ENCODE measurements at places on chromosomes 6 and 20.

- no peak for DNase-seq
Observed at GRCh38 chr20:60258255-60258863, 300.1 kb downstream of the CDH26 start.

DNA sequence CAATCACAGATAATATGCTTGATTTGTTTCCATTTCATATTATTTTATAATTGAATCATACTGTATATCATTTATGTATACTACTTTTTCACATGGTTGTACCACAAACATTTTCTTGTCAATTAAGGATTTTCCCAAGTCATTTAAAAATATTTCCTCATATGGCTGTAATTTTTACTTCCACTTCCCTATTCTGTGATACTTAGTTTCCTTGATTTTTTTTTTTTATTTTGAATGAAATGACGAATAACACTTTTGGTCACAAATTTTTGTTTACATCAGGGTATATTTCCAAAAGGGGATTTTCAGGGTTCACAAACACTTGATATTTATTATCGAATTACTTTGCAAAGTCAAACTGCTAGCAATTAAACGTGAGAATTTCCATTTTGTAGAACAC lies 515.6 kb downstream of the KIF16B start:
- DNase-seq: no peak

DNA sequence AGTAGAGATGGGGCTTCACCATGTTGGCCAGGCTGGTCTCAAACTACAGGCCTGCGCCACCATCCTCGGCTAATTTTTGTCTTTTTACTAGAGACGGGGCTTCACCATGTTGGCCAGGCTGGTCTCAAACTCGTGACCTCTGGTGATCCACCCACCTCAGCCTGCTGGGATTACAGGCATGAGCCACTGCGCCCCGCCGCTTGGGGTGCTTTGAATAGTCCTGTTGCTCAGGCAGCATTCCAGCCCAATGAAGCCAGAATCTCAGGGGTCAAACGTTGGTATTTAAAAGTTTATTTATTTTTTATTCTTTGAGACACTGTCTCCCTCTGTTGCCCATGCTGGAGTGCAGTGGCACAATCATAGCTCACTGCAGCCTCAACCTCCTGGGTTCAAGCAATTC lies 11.3 kb downstream of the MOCS3 start:
- no peak for DNase-seq

- DNase-seq: no peak
Observed at GRCh38 chr20:61404303-61404702, 152.2 kb downstream of the CDH4 start.

GRCh38 chr6:102085257-102085656 lies 691.7 kb downstream of the GRIK2 start:
- no peak for DNase-seq

- DNase-seq: no peak
Observed at GRCh38 chr6:7147051-7147671, 39.4 kb downstream of the RREB1 start.

DNA sequence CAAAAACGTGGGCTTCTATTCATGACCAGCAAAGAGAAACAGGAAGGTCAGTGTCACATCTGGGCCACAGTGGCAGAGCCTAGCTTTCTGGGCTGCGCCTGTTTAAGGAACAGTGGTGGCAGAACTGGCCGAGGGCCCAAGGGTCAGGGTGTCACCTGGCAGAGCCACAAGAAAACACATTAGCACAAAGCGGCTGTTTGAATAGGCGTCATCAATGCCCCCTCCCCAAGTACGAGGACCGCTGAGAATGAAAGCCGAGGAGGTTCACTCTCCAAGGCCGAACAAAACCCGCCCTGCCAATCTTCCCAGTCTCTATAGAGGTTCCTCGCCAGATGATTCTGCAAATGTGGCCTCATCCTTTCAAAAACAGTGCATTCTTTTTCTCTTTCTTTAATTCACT lies 125.2 kb upstream of the TRAF3IP2 start:
- DNase-seq: peak; percentile 24

- no peak for DNase-seq
Observed at GRCh38 chr6:150038202-150039062, 13.1 kb upstream of the RAET1L start.

GRCh38 chr6:71727632-71728294 lies 158.6 kb upstream of the RIMS1 start:
- no peak for DNase-seq

- DNase-seq: no peak
Observed at GRCh38 chr6:77715588-77715987, 62.7 kb downstream of the MEI4 start.

GRCh38 chr6:148309301-148309700 lies 33.3 kb upstream of the SASH1 start:
- no peak for DNase-seq

- DNase-seq: no peak
Observed at GRCh38 chr6:153150371-153150751, 19.3 kb upstream of the RGS17 start.

DNA sequence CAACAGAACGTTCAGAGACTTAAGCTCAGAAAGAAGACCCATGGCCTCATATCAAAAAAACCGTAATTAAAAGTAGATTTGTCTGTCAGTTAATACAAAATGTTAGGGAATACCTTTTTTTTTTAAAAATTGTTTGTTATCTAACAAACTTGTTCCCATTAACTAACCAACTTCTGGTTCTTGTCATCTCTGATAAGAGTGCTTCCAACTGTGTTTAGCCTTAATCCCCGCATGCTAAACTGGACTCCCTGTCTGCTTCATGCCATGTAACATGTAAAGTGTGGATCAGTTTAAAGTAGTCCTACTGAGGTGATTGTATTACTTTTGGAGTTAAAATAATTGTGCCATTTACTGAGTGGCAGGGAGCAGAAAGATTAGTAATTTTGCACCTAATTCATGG lies 6.3 kb downstream of the JARID2 start:
- no peak for DNase-seq

- DNase-seq: peak; percentile 73
Observed at GRCh38 chr6:19880066-19880465, 42.9 kb downstream of the ID4 start.

- no peak for DNase-seq
Observed at GRCh38 chr6:24959319-24959718, 23.6 kb upstream of the RIPOR2 start.

- no peak for DNase-seq
Observed at GRCh38 chr6:14450133-14450504, 332.5 kb downstream of the CD83 start.

DNA sequence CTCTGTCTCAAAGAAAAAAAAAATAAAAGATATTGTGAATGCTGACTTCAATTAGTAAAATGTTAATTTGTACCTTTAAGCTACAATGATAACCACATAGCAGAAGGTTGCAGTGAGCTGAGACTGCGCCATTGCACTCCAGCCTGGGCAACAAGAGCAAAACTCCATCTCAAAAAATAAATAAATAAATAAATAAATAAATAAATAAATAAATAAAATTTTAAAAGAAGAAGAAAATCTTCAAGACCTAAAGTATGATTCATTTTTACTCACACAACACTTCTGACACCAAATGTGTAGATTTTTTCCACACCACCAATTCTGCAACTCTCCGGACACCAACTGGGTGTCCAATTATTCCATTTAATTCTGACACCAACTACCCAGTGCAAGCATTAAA lies 28.8 kb upstream of the MBOAT1 start:
- DNase-seq: no peak

- no peak for DNase-seq
Observed at GRCh38 chr20:57219071-57219677, 47.3 kb downstream of the BMP7 start.

DNA sequence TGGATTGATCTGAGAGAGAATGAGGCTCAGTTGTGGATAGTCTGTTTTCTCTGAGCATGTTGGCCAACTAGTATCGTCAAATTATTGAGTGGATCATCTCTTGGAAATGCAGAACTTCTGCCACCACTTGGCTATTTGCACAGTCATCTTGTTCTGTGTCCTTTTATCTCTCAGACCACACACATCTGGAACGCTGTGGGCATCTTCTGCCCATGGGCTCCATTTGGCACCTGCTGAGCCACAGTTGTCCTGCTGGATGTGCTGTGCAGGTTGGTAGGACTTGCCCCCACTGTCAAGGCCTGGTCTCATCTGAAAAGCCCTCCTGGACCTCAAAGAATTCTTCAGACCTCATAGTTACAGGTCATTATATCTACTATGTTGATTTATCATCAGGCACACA lies 16.7 kb upstream of the C20orf144 start:
- DNase-seq: no peak

GRCh38 chr6:1328129-1328800 lies 16.4 kb downstream of the FOXQ1 start:
- DNase-seq: no peak

GRCh38 chr6:43977404-43978111 lies 149.7 kb downstream of the MRPL14 start:
- DNase-seq: no peak

DNA sequence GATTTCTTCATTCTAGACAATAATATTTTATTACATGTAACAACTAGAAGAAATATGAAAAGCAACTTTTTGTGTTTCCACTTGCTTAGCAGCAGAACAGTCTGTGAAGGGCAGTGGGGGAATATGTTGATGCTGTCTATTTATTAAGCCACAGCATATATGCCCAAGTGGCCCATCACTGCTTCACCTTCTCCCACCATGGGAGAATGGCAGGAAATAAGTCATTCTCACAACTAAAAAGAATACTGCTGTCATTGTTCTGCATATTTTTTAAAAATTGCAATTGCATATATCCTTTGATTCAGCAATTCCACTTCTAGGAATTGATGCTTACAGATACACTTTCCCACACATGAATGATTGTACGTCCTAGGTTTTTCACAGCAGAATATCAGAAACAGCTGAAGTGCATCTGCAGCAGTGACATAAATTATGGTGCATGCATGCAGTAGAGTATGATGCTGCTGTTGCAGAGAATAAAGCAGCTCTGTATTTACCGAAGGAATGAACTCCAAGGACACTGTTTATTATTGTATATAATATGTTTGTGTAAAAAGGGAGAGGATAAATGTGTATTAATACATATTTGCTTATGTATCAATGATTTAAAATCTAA lies 26.8 kb downstream of the KIF3B start:
- DNase-seq: no peak

DNA sequence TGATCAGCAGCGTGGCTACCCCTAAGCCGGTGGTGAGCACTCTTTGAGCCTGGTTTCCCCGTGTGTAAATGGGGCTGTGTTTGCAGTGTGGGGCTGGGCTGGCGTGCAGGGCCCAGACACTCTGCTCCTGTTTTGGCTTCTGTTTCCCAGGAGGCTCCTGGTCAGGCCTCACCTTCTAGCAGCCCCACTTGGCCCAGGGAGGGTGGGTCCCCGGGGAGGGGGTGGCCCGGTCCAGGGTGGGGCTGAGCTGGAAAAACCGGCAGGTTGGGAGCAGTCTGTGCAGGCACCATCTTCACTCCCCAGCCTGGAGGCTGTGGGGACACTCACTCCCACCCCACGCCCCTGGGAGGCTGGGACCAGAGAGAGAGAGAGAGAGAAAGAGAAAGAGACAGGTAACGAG lies 25.3 kb downstream of the CEBPB start:
- DNase-seq: no peak

DNA sequence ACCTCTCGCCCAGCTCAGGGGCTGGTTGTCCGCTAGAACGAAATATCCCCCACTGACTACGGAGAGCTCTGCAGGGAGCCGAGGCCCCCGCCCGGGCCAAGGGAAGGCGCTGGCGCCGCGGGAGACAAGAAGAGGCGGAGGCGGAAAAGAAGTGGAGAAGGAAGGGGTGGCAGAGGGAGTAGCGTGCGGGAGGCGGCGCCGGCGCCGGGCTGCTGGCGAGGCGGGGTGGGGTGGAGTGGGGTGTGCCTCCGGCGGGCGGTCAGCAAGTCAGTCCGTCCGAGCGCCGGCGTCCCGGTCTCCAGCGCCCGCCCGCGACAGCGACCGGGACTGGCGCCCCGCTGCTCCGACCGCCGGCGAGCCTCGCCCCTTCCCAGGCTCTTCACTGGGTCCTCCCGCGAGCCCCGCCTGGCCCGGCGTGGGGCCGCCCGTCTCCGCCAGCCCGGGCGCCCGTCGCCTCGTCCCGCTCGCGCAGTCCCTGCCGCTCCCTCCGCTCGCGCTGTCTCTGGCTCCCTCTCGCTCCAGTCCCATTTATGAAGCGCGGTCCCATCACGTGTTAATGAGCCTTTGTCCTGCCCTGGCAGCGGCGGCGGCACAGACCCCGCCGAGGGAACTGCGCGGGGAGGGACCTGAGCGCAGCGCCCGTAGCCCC lies at the start of gene CNR1:
Gene CNR1 (minus strand): TSS at position 504 of the 649 bp plus-strand sequence. CDS start 21,073 bp downstream, outside the sequence.
- peak; percentile 50 for DNase-seq

DNA sequence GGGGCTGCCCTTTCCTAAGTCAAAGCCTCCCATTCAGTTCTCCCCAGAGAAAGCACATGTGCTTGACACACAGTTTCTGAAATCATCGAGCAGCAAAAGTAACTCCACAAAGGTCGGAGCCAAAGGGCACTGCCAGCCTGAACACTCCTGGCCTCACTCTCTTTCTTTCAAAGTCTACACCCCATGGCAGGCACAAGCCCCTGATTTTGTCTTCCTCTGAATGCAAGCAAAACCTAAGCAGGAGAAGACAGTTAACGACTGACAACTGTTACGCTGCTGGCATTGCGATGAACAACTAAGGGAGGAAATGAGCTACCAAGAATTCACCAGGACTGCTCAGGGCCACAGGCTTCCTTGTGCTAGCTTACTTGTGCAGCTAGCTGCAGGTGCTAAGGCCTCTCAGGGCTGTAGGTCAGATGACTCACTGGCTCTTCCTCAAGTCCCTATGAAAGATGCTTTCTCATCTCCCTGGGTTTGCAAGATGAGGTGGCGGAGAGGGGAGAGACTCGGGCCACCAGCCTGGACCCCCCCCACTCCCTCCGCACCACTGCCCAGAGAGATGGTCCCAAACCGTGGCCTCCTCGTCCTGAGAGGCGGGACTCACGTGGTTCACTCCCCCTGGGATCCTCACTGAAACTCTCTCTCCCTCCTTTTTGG lies 208.2 kb downstream of the DLL1 start:
- no peak for DNase-seq
